GM03348 (cell line): ENCODE measurements at places on chromosomes 4 and X.

DNA sequence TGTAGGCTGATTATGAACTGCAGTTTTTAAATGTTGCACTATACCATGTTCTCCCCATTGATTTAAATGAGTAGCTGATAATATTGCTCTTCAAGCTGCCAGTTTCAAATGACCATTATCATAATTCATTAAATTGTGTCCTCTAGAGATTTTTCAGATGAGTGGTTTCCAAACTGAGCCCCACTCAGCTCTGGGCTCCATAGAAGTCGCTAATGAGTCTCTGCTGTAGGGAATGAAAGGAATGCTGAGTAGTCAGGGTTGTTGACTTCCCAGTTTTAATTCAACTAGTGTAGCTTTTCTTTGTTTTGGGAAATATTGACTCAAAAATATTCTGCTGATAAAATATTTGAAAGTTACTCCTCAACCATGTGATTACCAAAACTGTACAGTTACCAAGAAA is 1081.1 kb downstream of the ARAP2 start:
- DNase-seq: no peak

DNA sequence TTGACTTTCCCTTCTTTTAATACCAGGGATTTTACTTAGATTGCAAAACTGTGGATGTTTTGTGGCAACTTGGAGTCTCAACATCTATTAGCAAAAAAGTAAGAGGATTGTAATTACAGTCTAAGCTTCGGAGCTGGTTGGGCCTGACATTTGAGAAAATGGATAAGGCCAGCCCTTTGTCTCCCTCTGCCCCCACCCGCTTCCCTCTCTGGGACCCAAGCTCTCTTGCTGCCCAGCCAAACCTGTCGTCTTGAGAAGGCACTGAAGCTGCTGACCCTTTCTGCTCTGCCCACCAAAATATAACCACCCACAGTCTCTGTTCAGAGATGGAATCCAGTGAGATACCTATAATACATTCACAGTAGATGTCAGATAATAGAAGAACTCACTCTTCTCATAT is 49.6 kb downstream of the SHROOM3 start:
- DNase-seq: no peak

DNA sequence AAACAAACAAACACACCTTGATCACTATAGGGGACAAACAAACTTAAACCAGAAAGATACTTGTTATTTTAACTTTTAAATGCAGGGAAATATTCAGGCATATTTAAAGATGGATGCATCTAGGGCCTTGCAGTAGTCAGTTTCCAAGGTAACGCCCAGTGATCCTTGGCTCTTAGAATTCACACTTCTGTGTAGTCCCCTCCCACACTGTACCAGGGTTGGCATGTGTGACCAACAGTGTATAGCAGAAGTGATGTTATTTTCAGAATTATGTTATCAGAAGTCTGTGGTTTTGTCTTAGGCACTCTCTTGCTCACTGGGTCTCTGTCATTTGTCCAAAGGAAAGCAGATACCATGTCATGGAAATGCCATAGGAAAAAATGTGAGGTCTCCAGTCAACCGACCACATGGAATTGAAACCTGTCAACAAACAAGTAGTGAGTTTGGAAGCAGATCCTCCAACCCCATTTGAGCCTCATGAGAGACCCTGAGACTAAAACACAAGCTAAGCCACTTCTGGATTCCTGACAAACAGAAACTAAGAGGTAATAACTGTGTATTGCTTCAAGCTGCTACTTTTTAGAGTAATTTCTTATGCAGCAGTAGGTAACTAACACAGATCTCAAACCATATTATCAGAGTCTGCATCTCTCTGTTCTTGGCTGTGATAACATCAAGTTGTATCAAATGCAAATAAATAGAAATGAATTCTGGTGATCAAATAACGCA is 670.3 kb downstream of the KCTD8 start:
- DNase-seq: no peak

- no peak for DNase-seq
These were observed 208.5 kb downstream of the INPP4B start for GRCh38 chr4:142637614-142638013.

DNA sequence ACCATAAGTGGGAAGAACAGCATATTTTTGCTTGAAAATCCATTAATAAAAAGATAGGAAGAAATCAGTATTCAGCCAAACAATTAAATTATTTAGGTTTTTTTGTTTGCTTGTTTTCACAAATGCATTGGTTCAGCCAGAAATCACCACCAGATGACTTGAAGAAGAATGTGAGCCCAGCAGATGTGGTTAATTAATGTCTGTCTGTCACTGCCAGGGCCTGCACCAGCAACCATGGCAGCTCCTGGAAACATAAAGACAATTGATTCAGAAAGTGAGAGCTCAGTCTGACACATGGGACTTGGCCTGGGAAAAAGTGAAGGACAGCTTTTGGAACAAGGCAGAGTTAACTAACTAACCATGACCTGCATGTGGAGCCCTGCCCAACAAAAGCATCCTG is 74.0 kb downstream of the MAOB start:
- DNase-seq: no peak

DNA sequence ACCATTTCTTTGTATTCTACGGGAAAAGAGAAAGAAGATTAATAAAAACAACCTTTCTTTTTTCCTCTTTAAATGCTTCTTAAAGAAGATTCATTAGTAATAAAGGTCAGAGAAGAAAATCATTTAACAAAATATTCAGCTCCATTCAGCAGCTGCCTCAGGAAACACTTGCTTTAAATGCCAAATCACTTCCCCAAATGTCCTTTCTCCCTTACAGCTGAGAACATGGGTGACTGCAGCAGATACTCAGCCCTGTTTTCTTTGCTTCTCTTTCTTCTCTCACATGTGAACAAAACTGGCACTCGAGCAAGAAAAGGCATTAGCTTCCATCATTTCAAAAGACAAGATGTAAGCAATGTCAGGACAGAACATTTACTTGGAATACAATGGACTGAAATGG is 120.2 kb downstream of the INPP4B start:
- no peak for DNase-seq

GRCh38 chrX:24487571-24487970 is 22.5 kb downstream of the PDK3 start:
- no peak for DNase-seq

DNA sequence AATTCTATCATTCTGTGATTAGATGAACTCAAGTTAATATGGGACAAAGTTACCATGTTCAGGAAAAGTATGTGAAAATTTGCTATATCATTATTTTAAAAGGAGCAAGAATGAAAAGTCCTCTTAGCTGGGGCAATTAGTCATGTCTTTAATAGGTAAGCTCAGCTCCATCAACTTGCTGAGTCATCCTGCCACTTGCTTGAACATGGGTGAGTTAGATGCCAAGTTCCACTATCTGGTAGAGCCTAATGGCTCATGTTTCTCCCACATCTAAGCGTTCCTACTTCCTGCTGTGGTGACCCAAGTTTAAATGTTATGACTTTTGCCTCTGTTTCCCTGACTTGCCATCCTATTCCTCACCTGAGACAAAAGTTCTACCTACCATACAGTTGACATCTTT is 276.8 kb downstream of the ZNF674 start:
- DNase-seq: no peak

DNA sequence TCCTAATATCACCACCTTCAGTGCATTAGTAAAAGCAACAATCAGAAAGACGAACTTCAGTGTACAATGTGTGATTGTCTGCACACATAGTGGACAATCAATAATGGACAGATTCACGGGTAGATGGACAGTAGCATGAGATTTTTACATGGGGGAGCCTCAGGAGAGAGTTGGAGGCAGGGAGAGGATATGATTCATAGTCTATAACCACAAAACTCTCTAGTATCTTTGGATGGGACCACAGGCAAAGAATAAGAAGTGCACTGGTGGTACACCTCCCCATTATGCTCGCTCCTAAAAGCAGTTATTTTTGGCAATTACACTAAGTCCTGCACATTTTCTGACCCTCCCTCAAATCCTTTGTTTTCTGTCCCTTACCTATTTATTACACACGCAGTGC is 624.4 kb upstream of the ACTRT1 start:
- DNase-seq: no peak

DNA sequence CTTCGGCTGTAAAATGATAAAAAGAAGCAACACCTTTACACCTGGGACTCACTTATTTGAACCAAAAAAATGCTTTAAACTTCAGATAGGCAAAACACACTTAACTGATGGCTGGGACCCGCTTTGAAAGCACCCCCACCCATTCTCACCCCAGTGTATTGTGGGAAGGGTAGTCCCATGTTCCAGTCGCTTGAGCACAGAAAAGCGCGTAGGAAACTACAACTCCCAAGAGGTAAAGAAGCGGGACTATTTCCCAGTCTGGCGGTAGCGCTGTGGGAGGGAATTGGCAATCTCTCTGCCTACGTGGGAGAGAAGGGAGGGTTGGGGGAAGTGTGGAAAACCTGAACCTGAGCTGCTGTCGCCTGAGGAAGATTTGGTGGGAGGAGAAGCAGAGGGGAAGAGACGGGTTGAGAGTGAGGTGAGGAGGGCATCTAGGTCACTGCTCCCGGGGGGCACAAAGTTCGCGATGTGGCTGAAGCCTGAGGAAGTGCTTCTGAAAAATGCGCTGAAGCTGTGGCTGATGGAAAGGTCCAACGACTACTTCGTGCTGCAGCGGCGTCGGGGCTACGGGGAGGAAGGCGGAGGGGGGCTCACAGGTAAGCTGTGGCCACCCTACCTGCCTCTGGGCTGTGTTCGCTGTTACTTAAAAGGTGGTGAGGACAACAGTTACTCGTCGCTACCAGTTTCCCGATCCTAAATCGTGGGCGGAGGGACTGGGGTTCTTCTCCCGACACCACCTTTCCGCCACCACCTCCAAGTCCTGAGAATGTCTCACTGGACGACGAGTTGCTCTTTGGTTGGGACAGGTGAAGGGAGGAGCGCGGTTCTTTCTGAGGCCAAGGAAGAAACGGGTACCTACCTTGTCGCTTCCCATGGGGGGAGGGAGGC is at the start of gene TBC1D8B:
TSS of gene TBC1D8B (plus strand) at position 286 of the 888 bp plus-strand sequence. CDS start at position 467, 181 bp downstream.
- DNase-seq: peak; percentile 75

GRCh38 chr4:90345549-90346215 is 218.5 kb downstream of the CCSER1 start:
- DNase-seq: no peak

- DNase-seq: no peak
These were observed 201.6 kb downstream of the TEX13A start for GRCh38 chrX:105018865-105019264.
